Activated CD8-positive, alpha-beta memory T cell treated with anti-CD3 and anti-CD28 coated beads, Interleukin-2, amount 50 U/mL, for 4 hours (primary cell): ENCODE measurements at places on chromosomes 1 and 21.

- no peak for DNase-seq
Observed at GRCh38 chr1:115467196-115467595, 129.1 kb upstream of the NGF start.

DNA sequence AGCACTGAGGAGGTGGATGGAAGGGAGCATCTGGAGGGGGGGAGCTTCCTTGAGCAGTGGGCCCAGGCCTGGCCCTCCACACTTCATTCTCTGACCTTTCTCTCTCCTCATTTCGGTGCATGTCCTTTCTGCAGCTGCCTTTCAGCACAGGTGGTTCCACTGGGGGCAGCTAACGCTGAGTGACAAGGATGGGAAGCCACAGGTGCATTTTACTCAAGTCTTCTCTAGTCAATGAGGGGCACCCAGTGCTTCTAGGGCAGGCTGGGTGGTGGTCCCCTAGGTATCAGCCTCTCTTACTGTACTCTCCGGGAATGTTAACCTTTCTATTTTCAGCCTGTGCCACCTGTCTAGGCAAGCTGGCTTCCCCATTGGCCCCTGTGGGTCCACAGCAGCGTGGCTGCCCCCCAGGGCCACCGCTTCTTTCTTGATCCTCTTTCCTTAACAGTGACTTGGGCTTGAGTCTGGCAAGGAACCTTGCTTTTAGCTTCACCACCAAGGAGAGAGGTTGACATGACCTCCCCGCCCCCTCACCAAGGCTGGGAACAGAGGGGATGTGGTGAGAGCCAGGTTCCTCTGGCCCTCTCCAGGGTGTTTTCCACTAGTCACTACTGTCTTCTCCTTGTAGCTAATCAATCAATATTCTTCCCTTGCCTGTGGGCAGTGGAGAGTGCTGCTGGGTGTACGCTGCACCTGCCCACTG lies 43.2 kb downstream of the YARS1 start:
- DNase-seq: no peak

GRCh38 chr1:32494196-32494595 lies 29.3 kb downstream of the ZBTB8B start:
- DNase-seq: no peak

DNA sequence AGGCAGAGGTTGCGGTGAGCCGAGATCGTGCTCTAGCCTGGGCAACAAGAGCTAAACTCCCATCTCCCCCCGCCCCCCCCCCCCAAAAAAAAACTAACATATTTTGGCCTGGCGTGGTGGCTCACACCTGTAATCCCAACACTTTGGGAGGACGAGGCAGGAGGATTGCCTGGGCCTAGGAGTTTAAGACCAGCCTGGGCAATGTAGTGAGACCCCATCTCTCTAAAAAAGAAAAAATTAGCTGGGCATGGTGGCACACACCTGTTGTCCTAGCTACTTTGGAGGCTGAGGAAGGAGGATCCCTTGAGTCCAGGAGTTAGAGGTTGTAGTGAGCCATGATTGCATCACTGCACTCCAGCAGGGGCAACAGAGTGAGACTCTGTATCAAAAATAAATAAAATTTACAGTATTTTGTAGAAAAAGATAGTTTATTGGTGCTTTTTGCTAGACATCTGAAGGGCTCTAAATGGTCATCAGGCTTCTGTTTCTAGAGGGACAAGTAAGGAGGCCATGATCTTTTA lies 9.0 kb downstream of the YTHDF2 start:
- DNase-seq: no peak

- DNase-seq: no peak
Observed at GRCh38 chr1:18805925-18806849, 53.3 kb downstream of the TAS1R2 start.

GRCh38 chr1:15691434-15692032 lies 7.4 kb downstream of the PLEKHM2 start:
- no peak for DNase-seq

GRCh38 chr1:109535481-109535880 lies 4.2 kb upstream of the GPR61 start:
- no peak for DNase-seq

DNA sequence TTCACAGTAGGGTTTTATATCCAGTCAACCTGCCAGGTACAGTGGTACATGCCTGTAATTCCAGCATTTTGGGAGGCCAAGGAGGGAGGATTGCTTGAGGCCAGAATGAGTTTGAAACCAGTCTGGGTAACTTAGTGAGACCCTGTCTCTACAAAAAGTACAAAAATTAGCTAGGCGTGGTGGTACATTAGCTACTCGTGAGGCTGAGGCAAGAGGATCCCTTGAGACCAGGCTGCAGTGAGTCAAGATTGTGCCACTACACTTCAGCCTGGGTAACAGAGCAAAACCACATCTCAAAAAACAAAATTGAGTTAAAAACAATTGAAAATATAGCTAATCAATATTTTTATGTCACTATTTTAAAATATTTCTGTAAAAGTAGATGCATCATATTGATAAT lies 33.2 kb downstream of the DDI2 start:
- no peak for DNase-seq

DNA sequence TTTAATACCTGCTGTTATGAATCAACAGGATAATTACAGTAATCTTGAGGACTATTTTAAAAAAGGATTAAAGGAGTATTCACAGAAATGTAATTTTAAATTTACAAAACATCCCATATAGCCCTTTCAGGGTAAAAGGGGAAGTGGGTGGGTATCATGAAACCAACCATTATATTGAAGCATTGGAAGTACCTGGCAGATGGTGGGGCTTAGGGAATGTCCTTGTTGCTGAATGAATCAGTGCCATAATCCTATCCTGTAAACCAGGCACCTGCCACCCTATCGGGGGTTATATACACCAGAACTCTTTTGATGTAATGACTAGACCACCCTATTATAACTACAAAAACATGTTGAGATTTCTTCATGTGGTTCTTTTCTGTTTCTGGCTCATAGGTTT lies 30.4 kb downstream of the CDC14A start:
- DNase-seq: no peak

DNA sequence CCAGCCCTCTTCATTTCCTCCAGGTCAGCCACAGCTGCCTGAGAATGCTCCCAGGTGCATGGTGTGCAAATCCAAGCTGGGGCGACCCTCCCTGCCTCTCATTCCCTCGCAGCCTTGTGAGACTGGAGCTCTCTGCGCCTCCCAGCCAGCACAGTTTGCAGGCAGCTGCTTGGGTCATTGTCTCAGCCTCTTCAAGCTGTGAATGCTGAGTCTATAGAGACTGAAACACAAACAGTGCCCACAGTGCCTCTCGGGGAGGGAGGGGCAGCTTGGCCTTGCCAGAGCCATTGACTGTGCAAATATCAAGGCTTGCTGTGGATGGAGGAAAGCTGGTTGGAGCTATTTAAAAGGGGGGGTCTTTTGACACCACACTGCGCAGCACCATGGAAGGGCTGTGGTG lies 10.6 kb downstream of the PLXNA2 start:
- no peak for DNase-seq

- DNase-seq: no peak
Observed at GRCh38 chr1:213927846-213928245, 59.9 kb upstream of the PROX1 start.

DNA sequence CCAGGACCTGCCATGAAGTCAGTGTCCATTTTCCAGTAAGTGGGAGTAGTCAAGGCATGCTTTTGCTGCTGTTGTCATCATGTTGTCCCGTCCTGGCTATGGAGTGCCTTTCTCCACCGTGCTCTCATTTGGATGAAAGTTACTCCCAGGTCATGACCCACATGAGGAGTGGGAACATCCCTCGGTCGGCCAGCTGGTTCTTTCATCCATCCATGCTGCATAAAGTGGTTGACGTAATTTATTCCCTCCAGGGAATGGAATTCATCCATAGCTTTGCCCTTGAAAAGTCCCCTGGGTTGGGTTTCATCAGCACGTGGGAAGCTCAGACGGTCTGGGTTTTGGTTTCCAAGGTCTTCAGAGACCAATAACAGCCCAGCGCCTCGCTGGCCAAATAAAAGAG lies 11.6 kb downstream of the PLA2G2A start:
- DNase-seq: no peak

DNA sequence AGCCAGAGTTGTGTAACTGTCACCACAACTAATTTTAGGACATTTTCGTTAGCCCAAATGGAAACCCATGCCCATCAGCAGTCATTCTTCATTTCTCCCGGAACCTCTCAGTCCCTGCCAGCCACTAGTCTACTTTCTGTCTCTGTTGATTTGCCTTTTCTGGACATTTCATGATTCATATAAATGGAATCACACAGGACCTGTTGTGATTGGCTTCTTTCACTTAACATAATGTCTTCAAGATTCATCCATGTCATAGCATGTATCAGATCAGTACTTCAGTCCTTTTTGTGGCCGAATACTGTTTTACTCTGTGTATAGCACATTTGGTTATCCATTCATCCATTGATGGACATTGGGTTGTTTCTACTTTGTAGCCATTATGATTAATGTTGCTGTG lies 7.1 kb downstream of the SLC66A1 start:
- no peak for DNase-seq

- no peak for DNase-seq
Observed at GRCh38 chr1:194466706-194467105, 1280.3 kb upstream of the B3GALT2 start.

GRCh38 chr1:167899253-167899681 lies 14.7 kb downstream of the ADCY10 start:
- DNase-seq: no peak

GRCh38 chr1:95040032-95040525 lies 32.7 kb downstream of the ALG14 start:
- DNase-seq: no peak

- DNase-seq: no peak
Observed at GRCh38 chr1:205975387-205975998, 27.7 kb downstream of the RAB7B start.

- no peak for DNase-seq
Observed at GRCh38 chr1:37764414-37764825, 500 bp downstream of the EPHA10 start.

DNA sequence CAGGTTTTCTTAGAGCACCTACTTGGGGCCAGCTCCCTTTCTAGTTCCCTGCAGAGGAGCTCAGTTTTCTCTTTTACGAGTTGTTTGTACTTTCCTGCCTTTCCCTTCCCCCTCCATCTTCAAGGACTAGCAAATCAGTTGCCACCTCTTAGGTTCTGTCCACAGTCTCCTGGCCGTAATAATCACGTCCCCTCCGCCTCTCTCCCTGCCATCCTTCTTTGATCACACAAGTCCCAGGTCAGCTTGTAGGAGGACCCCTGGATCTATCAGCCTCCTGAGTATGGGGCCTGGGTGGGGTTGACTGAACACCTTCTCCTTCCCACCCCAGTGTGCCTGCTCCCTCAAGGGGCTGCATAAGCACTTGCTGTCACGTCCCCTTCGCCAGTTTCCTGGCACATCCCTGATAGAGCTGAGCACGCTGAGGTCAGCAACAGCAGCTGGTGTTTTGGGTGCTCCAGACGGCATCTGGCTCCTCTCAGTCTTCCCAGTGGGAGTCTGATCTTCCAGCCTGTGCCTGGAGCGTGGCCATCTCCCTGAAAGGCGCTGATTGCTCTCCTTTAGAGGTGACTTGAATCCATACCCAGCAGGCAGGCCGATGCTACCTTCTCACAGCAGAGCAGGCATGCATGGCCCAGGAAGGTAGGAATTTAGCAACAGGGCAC lies 216.1 kb upstream of the TMEM51 start:
- no peak for DNase-seq

DNA sequence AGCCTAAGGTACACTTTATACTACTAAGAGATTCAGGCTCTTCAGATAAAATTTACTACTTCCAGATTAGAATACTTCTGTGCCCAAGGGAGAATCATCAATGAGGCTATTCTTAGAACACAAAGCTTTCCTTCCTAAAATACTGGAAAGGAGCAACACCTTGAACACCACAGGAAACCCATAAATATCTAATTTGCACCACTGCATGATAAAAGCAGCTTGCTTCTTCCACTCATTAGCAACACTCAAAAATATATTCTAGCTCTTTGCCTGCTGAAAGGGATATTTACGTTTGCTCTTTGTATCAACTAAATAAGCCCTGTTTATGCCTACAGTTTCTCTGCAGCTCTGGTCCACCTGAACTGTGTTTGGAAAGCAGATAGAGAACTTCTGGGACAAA lies 284.3 kb downstream of the RWDD3 start:
- DNase-seq: no peak

- DNase-seq: no peak
Observed at GRCh38 chr1:210361665-210362064, 33.0 kb downstream of the HHAT start.

DNA sequence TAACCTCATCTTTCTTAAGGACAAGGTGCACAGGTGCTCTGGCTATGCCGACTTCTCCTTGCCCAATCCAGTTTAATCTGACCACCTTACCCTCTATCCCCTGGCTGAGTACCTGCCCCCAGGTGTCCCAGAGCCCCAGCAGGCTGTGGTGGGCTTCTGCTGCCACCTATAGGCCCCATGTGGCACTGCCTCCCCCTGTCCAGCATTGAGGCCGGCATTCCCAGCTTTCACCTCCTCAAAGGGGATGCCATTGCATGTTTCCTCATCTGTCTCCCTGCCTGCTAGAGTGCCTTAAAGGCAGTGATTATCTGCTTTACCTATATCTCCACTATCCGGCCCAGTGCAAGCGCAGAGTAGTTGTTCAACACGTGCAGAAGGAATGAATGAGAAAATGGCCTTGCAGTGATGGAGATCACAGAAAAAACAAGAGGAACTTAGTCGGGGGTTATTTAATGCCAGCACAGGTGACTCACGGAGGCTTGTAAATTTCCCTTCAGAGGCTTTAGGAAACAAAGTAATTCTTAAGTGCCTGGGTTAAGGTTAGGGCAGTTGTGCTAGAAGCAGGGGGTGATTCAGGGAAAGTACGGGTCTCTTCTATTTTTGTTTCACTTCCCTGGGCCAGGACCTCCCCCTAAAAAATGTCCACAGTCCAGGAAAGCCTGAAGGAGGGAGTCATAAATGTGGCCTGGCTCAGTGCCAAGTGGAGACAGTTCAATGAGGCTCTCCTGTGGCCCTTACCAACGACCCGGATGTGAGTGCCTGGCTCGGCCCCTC lies 131.8 kb upstream of the NGF start:
- peak; percentile 30 for DNase-seq

GRCh38 chr1:204941421-204942338 lies 71.0 kb downstream of the NFASC start:
- no peak for DNase-seq

GRCh38 chr1:3690282-3691065 lies 38.2 kb downstream of the TP73 start:
- no peak for DNase-seq

GRCh38 chr1:230794431-230794830 lies 47.2 kb downstream of the CAPN9 start:
- DNase-seq: no peak

GRCh38 chr1:195472291-195472690 lies 1135.9 kb downstream of the KCNT2 start:
- no peak for DNase-seq

- no peak for DNase-seq
Observed at GRCh38 chr1:26399034-26399433, 11.6 kb upstream of the LIN28A start.

GRCh38 chr1:153652805-153653500 lies 5.5 kb upstream of the SNAPIN start:
- DNase-seq: no peak
